ENCODE measurements at places on chromosomes 6 and 20.

DNA sequence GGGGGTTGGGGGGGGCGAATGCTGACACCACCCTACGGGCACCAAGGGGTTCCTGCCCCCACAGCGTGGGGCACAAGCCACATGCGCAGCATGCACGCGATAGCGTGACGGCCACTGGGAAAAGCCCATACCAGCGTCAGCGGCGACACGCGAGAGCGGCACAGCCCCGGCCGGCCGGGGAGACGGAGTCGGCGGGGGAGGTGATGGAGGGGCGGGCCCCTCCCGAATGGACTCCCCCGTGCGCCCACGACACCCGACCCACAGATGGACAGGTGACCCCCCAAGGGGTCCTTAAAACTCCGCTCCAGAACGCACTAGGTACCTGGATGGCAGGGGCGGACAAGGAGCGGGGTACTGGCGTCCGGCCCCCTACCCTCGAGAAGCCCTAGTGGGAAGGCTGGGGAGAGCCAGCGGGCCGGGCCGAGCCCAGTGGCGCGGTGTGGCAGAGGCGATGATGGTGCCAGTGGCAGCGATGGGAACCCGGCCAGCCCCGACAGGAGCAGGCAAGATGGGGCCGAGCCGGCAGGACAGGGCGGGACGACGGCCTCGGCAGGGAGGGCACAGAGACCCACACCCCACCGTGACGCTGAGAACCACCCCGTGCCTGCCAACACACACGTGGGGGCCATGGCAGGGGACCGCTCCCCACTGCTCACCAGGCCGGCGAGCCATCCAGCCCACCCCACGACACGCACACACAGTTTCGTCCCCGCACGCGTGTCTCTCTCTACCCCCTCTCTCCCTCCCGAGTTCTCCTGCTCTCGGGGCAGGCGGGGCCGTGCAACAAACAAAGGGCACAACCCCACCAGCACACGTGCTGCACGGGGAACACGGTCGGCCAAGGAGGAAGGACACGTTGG lies 1959.8 kb upstream of the DEFB115 start:
- DNase-seq, result no peak

- no peak for DNase-seq
Observed at GRCh38 chr6:159056432-159056831, 11.6 kb upstream of the TAGAP start.

GRCh38 chr6:17490724-17491123 lies 97.3 kb downstream of the CAP2 start:
- no peak for DNase-seq

DNA sequence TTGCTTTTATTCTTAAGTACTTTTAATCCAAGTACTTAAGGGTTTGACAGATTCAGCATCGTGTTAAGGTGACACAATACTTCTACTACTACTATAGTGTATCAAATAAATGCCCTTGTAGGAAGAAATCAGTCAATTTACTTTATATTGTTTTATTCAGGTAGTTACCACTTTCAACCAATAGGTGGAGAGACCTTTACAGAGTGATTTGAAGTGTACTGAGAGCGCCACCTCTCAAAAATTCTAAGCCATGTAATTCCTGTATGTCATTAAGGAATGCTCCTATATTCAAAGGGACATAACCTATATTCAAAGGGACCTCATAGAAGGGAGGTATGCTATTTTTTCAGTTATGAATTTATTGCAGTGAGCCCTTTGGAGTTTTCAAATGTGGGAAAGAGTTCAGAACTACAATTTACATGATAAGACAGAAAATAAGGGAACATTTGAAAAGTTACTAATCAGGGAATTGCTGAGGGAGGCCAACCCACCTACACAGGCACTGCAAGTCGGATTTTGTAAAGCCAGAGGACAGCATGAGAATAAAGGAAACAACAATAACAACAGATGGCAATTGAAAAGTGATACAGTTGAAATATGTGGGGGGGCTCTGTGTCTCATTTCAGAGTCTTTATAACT lies 955.6 kb downstream of the TBC1D32 start:
- DNase-seq, result no peak

DNA sequence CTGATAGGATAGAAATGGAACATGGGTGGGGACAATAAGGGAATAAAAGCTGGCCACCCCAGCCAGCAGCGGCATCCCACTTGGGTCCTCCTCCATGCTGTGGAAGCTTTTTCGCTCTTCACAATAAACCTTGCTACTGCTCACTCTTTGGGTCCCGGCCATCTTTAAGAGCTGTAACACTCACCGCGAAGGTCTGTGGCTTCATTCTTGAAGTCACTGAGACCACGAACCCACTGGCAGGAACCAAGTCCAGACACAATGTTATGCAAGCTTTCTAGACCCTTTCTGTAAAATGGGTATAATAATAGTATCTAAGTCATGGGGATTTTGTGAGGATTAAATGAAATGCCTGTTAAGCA lies 48.9 kb upstream of the EZR start:
- DNase-seq, result no peak

DNA sequence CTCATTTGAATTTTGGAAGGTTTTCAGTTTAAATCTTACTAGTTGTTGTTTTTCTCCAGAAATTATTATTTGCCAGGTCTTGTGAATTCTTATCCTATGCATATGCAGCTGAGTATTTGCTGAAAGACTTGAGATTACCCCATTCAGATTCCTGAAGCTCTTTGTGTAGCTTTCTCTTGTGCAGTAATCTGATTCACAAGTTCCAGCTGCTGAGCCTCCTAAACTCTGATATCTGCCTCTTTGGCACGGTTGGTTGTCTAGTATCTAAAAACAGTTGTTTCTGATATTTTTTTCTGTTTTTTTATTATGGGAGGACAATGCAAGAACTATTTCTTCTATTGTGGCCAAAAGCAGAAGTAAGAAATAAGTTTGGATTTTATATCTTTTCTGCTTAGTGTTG lies 863.9 kb upstream of the MANEA start:
- no peak for DNase-seq
